ENCODE measurements at places on chromosomes 2 and 18.

DNA sequence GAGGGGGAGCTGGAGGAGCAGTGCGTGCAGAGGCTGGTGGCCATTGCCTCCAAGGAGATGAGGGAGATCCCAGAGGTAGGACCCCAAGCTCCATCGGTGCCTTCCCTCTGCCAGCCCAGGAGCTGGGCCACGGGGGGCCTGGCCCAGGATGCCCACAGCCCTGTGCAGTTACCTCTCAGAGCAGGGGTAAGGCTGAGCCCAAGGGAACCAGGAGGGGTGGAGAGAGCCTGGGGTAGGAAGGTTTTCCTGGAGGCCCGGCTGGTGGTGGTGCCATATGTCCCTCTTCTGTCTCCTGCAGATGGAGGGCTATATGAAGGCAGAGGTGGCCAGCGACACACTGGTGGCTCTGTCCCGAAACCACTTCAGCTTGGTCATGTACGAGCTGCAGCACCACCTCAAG lies 11.4 kb downstream of the MROH2A start:
- no peak for DNase-seq

DNA sequence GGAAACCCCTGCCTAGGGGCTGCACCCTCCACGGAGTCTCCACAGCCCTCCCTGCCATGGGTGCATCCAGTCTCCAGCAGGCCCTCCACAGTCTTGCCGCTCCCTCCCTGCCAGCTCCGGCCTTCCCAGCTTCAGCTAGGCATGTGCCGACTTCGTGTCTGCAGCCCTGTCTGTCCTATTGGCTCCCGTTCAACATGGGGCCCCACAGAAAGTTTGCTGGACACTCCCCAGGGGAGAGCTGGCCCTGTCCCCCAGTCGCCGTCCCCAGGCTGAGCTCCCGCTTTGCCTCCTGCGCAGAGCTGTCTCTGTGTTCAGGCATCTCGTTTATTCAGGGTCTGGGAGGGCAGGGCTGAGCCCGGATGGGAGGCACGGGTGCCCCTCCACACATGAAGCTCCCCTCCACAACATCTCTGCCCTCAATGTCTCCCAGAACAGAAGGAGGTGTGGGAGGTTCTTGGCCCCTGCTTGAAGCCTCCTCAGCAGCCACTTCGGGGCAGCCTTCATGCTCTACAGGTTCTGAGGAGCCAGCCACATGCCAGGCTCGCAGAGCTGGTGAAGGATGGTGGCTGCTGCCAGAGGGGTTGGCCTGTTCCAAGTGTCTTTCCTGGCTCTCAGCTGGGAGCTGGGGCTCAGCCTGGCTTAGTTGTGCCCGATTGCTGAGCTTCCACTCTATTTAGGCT lies 120.1 kb upstream of the PXDN start:
- no peak for DNase-seq

DNA sequence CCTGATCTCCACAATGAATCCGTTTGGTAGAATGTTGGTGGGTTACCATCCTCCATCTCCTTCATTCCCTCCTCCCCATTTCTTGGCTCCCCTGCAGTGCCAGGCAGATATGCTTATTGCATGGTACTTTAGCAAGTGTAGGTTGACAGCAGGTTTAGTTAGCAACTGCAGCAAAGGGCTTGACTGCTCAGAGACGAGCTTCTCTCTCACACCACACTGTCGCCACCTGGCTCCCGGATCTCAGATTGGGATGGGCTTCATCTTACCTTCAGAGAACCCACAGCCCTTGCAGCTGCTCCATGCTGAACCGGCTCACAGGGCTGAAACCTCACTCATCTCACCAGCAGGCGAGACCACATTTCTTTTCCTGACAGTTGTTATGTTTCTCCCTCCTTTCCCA lies 88.8 kb downstream of the VWA3B start:
- DNase-seq: peak; percentile 5

DNA sequence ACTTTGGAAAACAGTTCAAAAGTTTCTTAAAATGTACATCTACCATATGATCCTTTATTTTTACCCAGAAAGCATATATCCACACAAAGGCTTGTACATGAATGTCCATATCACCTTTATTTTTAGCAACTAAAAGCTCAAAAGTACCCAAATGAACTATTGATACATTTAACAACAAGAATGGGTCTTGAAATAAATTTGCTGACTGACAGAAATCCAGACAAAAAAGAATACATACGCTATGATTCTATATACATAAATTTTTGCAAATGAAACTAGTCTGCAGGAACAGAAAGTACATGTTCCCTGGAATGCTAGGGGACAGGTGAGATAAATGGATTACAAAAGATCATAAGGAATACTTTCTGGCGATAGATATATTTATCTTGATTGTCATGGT lies 96.3 kb upstream of the KYNU start:
- no peak for DNase-seq

- DNase-seq: no peak
These were observed 58.2 kb downstream of the MYO1B start for GRCh38 chr2:191303140-191304005.

- no peak for DNase-seq
These were observed 29.6 kb downstream of the LHCGR start for GRCh38 chr2:48725696-48726494.

DNA sequence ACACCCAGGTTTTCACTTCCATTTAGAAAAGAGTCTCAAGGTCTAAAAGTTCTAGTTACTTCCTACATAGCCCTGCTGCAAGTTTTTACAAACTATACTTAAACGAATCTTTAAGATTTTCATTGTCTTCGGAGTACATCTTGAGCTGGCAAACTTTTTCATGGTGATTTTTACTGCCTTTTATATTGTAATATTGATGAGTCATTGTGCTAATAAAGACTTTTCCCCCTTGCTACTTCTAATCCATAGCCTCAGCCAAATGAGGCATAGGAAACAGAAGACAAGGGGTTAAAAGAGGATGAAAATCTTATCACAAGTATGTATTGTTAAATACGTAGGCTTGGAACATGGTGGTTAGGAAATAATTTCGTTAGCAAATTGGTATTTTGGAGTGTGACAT lies 4.1 kb downstream of the DPP10 start:
- no peak for DNase-seq

DNA sequence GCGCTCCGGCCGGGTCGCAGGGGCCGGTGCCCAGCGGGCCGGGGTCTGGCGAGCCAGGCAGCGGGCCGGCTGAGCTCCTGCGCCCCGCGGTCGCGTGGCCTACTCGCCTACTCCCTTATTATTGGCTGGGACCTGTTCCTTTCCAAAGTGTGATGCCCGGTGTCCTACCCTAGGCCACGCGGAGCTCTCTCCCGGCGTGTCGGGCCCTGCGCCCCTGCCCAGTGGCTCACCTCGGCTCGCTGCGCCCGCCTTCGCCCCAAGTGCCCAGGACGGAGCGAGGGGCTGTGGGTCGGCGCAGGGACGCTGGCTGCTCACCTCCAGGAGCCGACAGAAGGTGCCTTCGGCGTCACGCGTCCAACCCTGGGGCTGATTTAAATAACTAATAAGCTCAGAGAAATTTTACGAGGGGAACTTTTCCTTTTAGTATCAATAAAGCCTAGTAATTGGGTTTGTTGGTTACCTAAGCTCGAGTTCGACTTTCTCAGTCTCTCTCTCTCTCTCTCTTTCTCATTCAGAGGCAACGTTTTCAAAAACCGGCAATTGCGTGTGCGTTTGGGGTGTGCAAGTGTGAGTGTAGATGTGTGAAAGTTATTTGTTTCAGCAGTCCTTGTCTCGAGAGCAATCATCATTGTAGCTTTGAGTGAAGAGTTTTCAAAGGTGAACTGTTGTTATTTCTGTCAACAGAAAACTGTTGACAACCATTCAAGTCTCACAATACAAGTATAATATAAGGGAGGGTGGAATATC lies 7.0 kb upstream of the SATB2 start:
- DNase-seq: no peak

- DNase-seq: peak; percentile 44
These were observed 50.5 kb downstream of the MRPL35 start for GRCh38 chr2:86249579-86250391.

GRCh38 chr2:218123986-218124385 lies 1.8 kb upstream of the CXCR2 start:
- no peak for DNase-seq

DNA sequence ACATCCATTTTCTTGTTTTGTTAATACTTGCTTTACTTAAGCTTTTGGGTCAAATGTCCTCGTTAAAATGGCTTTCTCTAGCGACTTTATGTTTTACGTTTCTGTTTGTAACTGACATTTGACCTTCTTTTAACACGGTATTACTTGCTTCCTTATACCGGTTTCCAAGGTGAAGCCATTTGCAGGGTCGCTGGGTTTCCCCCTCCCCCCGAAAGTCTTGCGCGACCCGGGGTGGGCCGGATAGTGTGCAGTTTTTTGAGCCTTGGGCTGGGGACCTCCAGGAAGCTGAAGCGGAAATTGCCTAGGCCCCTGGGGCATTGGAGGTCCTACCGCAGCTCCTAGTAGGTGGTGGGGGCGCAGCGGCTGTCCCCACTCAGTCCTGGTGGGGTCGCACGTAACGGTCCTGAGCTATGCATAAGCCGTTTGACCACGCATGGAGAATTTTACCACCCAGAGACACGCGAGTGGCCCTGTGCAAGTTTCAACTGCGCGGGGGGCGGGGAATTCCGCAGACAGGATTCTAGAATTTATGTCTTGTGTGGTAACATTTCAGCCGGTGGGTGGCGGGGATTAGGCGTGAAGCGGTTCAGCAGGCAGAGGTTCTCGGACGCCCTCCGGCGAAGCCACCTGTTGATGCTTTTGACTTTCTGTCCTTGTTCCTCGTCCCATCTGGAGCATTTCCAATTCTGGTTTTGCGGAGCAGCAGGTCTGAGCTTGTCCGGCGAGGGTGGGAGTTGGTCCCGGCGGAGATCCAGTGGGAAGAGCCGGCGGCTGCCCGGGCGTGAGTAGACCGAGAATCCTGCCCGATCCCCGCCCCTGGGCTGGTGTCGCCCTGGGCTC lies 2.4 kb downstream of the CFLAR start:
- DNase-seq: peak; percentile 74

DNA sequence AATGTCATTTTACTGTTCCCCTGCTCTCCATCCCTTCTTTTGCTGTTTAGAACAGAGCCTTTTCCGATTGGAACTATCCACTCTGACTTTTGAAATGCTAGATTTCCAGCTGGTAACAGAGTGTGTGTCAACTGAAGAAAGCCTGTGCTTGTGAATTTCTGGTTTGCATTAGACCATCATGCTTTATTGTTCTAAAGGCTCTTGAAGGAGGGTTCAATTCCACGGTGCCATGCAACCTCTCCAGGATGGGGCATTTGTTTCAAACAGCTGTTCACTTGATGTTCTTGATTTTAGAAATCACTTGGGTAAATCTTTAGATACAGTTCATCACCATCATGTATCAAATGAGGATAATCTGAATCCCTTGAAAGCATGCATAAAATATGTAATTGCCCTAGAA lies 156.7 kb downstream of the QPCT start:
- DNase-seq: no peak
